ENCODE measurements at places on chromosomes 1 and 21.

GRCh38 chr1:110345480-110345879 lies 6.3 kb downstream of the RBM15 start:
- DNase-seq: no peak

GRCh38 chr1:218670875-218671274 lies 325.7 kb downstream of the TGFB2 start:
- no peak for DNase-seq

GRCh38 chr21:34511181-34511580 lies 829 bp downstream of the KCNE1 start:
- no peak for DNase-seq

- DNase-seq: no peak
These were observed 211.1 kb downstream of the MRPL39 start for GRCh38 chr21:25396135-25396711.

DNA sequence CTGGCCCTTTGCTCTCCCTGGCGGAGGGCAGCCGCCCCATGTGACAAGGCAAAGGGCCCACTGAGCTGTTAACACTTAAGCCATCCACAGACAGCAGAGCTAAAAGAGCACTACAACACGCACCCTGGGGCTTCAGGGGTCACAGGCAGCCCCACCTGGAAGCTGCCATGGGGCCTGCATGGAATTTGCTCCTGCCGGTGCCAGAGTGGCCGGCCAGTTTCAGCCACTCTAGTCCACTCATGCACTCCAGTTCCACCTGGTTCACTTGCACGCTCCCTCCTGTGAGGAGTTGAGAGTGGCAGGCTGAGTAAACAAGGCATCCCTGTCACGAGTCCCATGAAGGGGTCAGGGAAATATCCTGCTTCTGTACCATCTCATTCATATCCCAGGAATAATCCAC lies 55.3 kb downstream of the RIMS3 start:
- DNase-seq: no peak

GRCh38 chr1:20047096-20047495 lies 22.9 kb upstream of the PLA2G5 start:
- no peak for DNase-seq

DNA sequence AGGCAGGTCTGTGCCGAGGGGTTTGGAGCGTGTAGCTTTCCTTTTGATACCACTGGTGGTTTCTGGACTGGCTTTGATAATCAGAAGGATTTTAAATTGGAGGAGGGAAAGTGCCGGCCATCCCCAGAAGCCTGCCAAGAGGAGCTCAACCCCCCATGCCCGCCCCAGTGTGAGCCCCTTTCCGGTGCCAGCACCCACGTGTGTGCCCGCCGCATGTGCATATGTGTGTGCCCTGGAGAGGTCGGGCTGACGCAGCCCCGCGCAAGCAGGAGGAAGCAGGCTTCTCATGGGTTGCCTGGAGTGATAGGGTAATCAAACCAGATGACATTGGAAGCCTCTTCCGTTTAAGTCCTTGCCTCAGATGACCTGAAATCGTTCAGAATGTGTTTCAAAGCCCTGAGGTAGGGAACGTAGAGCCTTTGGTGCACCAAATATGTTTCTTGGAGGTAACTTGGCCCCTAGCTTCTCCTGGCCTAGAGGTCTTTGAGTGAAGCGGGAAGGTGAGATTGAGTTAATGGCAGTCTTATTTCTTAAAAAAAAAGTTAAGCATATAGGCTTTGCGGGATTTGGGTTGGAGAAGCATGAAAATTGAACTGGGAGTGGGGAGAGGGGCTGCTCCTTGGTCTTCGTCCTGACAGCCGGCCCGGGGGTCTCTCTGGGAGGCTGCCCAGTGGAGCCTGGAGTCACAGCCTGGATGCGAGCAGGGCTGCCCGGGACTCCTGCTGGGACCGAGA lies 34.1 kb upstream of the ARHGEF16 start:
- DNase-seq: no peak

GRCh38 chr1:79323239-79324025 lies 316.9 kb upstream of the ADGRL4 start:
- DNase-seq: no peak

DNA sequence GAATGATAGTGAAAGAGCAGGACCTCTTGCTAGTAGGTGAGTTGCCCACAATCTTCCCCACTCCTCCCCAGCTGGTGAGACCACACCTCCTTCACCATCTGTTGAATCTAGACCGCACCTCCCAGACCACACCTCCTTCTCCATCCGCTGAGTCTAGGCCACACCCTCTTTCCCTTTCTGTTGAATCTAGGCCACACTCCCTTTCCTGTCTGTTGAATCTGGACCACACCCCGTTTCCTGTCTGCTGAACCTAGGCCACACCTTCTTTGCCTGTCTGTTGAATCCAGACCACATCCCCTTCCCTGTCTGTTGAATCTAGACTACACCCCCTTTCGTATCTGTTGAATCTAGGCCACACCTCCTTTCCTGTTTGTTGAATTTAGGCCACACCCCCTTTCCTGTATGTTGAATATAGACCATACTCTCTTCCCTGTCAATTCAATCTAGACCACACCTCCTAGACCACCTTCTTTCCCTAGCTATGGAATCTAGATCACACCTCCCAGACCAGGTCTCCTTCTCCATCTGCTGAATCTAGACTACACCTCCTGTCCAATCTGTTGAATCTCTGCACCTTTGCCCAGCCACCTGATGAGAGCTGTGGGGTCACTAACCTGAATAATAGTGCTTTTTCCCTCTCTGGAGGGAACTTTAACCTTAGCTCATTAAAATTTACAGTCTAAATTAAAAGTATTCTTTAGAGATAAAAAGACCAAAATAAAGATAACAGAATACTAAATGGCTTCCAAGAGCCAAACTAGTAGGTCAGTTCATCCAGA lies 116.3 kb downstream of the DAB1 start:
- DNase-seq: no peak

DNA sequence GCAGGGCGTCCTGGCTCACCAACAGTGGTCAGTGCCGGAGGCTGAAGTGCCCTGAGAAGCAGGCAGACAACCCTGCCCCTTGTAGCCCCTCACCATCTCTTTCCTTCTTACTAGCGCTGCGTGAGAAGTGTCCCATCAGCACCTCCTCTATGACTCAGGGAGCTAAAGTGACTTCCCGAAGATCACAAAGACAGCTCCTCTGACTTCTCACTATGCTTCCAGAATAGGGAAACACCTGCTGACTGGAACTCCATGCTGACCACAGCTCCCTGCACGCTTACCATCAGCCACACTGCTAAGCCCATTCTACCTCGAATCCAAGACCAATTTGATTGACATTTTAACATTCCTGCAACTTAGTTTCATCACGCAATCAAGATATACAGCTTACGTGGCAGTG lies 92.8 kb downstream of the JAK1 start:
- DNase-seq: no peak

DNA sequence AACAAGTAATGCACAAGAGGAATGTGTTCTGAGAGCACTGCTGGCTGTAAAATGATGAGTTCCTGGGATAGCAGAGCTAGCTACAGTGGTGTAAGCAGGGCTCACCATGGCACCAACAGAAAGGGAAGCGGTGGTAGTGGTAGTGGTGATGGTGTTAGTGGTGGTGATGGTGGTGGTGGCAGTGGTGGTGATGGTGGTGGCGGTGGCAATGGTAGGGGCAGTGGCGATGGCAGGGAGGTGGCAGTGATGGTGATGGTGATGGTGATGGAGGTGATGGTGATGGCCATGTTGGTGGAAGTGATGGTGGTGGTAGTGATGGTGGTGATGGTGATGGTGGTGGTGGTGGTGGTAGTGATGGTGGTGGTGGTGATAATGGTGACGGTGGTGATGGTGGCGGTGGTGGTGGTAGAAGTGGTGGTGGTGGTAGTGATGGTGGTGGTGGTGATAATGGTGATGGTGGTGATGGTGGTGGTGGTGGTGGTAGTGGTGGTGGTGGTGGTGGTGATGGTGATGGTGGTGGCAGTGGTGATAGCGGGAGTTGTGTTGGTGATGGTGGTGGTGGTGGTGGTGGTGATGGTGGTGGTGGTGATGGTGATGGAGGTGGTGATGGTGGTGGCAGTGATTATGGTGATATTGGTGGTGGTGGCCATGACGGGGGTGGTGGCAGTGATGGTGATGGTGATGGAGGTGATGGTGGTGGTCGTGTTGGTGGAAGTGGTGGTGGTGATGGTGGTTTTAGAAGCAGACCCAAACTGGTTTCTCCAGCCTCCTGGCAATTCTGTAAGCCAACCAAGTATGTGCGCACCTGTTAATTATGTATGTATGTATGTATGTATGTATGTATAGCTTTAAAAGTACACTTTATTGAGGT lies 254.1 kb downstream of the TRABD2B start:
- DNase-seq: no peak

- DNase-seq: no peak
These were observed 98.7 kb upstream of the VAV3 start for GRCh38 chr1:108063703-108064102.

- no peak for DNase-seq
These were observed 17.1 kb downstream of the ATP5PF start for GRCh38 chr21:25717491-25718147.

- DNase-seq: no peak
These were observed 68.1 kb downstream of the GRIK3 start for GRCh38 chr1:36966242-36966641.

DNA sequence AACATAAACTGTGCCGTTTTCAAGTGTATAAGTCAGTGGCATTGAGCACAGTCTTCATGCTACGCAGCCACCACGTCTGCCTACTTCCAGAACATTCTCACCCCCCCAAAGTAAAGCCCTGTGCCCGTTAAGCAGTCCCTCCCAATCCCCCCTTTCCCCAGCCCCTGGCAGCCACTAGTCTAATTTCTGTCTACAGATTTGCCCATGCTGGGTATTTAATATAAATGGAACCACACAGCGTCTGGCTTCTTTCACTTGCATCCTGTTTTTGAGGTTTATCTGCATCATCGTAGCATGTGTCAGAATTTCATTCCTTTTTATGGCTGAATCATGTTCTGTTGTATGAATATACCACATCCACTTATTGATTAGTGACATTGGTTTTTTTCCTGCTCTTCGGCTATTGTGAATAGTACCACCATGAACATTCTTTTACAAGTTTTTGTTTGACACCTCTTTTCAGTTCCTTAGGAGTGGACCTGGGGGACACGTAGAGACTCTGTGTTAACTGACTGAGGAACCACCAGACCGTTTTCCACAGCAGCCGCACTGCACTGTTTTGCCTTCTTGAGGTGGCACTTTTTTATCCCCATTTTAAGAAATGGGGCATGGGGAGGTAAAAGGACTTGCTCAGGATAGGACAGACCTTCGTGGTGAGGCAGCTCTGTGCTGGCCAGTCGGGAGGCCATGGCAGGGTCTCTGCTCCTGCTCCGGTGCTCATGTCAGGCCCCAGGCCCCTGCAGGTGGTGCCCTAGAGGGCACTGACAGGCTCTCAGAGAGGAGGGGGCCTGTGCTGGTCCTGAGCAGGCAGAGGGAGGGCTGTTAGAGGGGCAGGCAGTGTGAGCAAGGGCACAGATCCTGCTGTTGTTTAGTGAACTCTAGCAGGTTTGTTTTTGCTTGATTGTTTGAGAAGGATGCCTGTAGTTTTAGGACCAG lies 123.8 kb downstream of the PCBP3 start:
- DNase-seq: no peak

DNA sequence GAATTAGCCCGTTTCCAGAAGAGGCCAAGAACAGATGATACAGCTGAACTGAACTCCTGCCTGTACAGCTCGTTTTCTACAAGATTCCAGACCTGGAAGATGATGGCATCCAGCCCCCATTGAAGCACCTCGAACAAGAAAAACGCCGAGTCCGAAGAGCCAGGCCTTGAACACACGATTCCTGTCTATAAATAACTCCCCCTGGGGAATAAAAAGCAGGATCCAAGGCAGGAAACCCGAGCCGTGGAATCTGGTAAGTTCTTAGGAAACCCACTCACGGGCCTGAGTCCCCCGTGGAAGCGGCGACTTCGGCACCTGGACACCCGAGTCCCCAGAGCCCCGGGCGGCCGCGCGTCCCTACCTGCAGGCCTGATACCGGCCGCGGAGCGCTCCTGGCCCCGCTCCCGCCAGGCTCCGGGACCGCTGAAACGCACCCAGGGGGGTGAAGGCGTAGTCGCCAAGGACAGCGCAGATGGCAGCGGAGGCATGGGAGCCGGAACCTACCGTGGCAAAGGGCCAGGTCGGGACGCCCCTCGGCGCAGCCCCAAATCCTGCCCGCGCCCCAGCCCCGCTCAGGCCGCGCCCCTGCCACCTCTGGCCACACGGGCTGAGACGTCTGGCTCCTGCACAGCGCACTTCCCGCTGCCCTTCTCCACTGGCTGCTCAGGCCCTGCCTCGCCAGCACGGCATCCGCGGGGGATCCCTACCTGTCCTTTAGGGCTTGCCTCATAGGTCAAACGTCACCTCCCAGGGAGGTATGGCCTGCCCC lies 14.0 kb upstream of the HLCS start:
- no peak for DNase-seq

GRCh38 chr21:45332415-45332814 lies 44.7 kb upstream of the POFUT2 start:
- no peak for DNase-seq

- no peak for DNase-seq
These were observed 77.7 kb downstream of the SLC16A1 start for GRCh38 chr1:112878321-112878720.

- no peak for DNase-seq
These were observed 62.7 kb upstream of the IPO9 start for GRCh38 chr1:201766131-201766866.
